ENCODE measurements at places on chromosomes 1 and 21. TPM values are rescaled to one million over a fixed set of nuclear protein-coding genes. Genes with fewer than 3 reads are reported as not detected.
A peak's percentile ranks its signal among the peaks of the same experiment; 100 is the strongest.

Gene VSIG8
- total RNA-seq, result 0.47 TPM

Gene PLA2G2F
- total RNA-seq, result 0.18 TPM

- H3K36me3 ChIP-seq, result no peaks in the 10 kb centered on the region
- H3K27me3 ChIP-seq, result no peaks in the 10 kb centered on the region
- no peak overlapping the region for H3K4me3 ChIP-seq
- no peak for DNase-seq
- H3K4me1 ChIP-seq, result peaks cover 33% of the 10 kb centered on the region
These were observed 2.5 kb downstream of the VWA1 start for GRCh38 chr1:1437904-1438376.

Gene LHX4
- total RNA-seq, result 0.04 TPM

Gene TINAGL1
- total RNA-seq, result 217 TPM

Gene TPTE
- not detected for total RNA-seq

Gene OR4F29
- not detected for total RNA-seq

DNA sequence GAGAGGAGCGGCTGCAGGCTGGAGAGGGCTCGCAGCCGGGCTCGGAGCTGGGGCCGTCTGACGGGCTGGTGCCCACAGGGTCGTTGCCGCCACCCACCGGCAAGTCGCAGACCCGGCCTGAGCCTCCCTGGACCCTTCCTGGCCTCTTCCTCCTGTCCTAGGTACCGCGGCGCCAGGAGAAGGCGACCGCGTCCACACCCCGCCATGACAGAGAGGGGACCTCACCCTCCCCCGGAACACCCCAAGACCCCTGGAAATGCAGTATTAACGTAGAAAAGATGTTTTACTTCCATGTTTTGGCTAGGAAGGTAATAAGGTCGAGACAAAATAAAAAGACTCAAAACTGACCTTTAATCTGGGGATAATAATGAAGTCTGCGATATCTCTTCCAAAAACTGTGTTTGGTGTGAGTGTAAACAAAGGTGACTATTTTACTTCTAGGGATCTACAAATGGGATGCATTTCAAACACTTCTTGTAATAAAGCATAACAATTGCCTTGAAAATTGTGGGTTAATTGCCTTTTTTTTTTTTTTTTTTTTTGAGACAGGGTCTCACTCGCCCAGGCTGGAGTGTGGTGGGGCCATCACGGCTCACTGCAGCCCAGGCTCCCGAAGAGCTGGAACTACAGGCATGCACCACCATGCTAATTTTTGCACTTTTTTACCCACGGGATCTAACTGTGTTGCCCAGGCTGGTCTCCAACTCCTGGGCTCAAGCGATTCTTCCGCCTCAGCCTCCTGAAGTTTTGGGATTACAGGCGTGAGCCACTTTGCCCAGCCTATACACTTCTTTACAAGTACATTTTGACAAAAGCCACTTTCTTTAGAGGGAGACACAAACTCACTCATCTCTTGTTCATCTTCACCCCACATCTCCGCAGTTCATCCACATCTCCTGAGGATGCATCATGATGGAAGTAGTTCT is 838 bp upstream of the RSRP1 start:
- no peaks in the 10 kb centered on the region for H3K27me3 ChIP-seq
- H3K4me1 ChIP-seq, result peaks cover 23% of the 10 kb centered on the region
- DNase-seq, result no peak
- peak overlapping the region; percentile 99 for H3K4me3 ChIP-seq

- no peaks in the 10 kb centered on the region for H3K36me3 ChIP-seq
- H3K4me3 ChIP-seq, result peak within 1 kb of the TSS; percentile 81
- H3K27me3 ChIP-seq, result no peaks in the 10 kb centered on the region
- H3K27ac ChIP-seq, result 0 out of 2 replicates have a peak within 1 kb of the TSS, but pooled peaks have one; percentile 5
- peaks cover 25% of the 10 kb centered on the region for H3K4me1 ChIP-seq
These were observed at the start of gene GPR161 for GRCh38 chr1:168136709-168137514. TSS of gene GPR161 (minus strand) at chr1:168136930. CDS start at chr1:168104850, 32,080 bp downstream.

Gene BCAN
- not detected for total RNA-seq

Gene RAD54L
- 26.0 TPM for total RNA-seq

Gene PCP4L1
- not detected for total RNA-seq

- no peaks in the 10 kb centered on the region for H3K36me3 ChIP-seq
- H3K4me1 ChIP-seq, result peaks cover 21% of the 10 kb centered on the region
- H3K27ac ChIP-seq, result no peak overlapping the region
- no peak overlapping the region for H3K4me3 ChIP-seq
- no peak for DNase-seq
- H3K27me3 ChIP-seq, result no peaks in the 10 kb centered on the region
These were observed 37.1 kb upstream of the CD55 start for GRCh38 chr1:207284209-207284897.

- H3K27me3 ChIP-seq, result no peaks in the 10 kb centered on the region
- H3K4me1 ChIP-seq, result no peaks in the 10 kb centered on the region
These were observed 66.4 kb upstream of the CCDC190 start for GRCh38 chr1:162927421-162927820.

DNA sequence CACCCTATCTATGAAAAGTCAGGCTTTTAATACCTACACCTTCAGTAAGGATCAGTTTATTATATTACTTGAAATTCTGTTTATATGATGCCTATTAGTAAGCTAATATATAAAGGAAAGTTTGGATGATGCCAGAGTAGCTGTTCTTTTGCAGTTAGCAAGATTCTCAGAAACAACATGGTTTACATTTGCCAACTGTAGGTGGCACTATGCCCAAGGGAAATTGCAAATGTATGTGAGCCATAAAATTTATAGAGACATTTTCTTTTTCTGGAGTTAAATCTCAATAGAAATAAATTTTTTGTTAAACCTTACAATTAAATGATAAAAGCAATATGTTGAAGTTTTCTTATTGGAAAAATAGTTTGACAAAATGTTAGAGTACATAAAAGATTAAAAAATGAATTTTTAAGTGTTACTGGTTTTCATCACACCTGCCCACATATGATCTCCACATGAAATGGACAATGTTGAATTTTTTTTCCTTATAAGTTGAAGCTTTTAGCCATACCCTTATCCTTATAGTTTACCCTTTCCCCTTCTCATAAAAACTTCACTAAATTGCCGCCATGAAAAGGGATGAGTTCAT is 32.1 kb upstream of the EPHX4 start:
- H3K36me3 ChIP-seq, result no peaks in the 10 kb centered on the region
- H3K4me1 ChIP-seq, result no peaks in the 10 kb centered on the region
- H3K4me3 ChIP-seq, result no peak overlapping the region
- no peaks in the 10 kb centered on the region for H3K27me3 ChIP-seq

DNA sequence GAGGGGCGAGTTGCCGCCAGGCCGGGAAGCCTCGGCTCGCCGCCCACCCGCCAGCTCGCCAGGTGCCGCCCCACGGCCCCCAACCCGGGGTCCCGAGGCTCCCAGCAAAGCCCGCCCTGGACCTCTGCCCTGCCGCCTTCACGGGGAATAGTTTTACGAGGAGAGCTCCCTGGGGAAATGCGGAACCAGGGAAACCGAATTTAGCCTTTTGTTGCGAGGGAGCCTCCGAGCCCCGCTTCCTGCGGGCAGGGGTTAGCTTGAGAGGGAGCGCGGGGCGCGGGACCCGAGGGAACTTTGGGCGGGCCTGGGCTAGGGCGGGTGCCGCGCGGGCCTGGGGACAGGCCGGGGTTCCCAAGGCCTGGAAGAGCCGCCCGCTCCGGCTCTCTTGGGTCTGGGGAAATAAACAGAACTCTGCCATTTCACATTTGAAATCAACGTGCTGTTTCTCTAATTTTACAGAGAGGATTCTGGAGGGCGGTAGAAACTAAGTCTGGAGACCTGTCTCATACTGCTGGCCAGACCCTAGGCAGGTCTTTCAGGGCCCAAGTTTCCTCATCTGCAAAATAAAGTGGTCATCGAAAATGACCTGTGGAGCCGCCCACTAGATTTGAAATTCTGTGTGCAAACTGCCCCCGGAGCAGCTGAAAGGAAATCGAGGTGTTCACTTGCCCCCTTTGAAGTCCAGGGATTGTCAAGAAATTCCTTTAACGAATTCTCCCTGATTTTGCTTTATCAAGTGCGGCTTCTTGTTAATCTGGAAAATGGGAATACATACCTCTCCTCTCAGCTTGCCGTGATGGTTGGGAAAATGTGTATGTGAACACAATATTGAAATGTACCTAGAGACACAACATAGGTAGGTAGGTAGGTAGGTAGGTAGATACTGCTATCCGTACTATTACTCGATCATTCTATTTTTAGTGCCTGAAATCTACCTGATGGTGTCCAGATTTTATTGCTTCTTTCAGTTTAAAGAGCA is 749 bp upstream of the GLUL start:
- H3K4me1 ChIP-seq, result peaks cover 16% of the 10 kb centered on the region
- peak overlapping the region; percentile 95 for H3K4me3 ChIP-seq
- peak overlapping the region; percentile 73 for H3K27ac ChIP-seq
- peak; percentile 15 for DNase-seq

Gene GJB4
- not detected for total RNA-seq

DNA sequence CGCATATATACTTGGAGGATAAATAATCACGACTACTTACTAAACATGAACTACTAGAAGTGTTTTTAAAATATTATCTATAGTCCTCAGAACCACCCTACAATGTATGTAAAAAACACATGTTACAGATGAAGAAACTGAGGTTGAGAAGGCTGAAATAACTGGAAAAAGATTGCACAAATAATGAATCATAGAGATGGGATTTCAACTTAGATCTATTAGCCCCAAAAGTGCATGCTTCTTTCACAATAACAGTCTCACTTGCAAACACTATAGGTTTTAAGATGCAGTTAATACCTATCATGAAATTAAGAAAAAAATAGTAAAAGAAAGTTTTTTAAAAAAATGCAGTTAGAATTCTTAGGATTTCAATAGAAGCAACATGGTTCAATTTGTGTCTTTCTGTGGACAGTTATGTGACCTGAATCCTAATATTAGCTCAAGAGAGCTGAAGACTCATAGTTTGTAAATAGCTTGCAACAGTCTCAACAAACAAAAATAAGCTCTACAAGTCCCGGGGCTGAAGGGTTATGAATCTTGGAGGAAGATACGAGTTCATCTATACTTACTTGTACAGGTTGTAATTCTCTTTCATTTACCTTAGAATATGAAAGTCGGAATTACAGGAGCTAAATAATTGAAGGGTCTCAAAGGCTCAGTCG is 58.6 kb upstream of the NTPCR start:
- H3K4me1 ChIP-seq, result no peaks in the 10 kb centered on the region
- H3K4me3 ChIP-seq, result no peak overlapping the region
- H3K36me3 ChIP-seq, result no peaks in the 10 kb centered on the region
- H3K27me3 ChIP-seq, result no peaks in the 10 kb centered on the region
- no peak overlapping the region for H3K27ac ChIP-seq

Measured in PC-3 (cell line).